Non-pigmented ciliary epithelial cell (primary cell): ENCODE measurements at places on chromosomes 5 and 9.

GRCh38 chr5:127439644-127440043, 77.8 kb upstream of the PRRC1 start:
- no peak for DNase-seq

GRCh38 chr5:5364932-5365331, 57.5 kb upstream of the ICE1 start:
- DNase-seq = no peak

GRCh38 chr5:2141254-2142000, 258.7 kb upstream of the IRX4 start:
- no peak for DNase-seq

DNA sequence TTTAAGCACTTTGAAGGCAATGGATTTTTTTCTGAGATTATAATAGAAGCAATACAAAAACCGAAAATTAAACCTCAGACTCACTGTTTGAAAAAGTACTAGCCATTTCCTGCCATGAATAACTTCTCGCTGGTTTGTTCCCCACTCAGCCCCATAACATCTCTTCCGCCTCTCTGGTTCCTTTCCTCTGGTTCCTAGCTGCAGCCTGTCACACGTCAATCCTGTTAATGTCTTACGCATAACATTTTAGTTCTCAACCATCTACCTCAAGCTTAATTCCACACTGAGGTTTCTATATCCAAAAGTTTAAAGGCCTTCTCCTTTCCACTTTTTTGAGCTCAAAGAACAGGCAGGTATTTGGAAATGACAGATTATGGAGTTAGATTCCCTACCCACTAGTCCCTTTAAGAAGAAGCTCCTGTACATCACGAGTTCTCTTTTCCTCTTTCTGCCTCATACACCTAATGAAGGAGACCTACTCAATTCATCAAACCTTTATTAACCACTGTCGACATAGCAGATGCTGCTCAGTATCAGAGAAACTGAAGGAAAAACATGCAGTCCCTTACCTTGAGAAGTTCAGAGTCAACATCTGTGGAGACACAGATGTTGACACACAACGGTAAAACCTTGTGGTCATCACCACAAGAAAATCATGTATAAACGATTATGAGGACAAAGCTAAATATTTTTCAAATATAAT, 243.0 kb upstream of the PTGER4 start:
- no peak for DNase-seq

DNA sequence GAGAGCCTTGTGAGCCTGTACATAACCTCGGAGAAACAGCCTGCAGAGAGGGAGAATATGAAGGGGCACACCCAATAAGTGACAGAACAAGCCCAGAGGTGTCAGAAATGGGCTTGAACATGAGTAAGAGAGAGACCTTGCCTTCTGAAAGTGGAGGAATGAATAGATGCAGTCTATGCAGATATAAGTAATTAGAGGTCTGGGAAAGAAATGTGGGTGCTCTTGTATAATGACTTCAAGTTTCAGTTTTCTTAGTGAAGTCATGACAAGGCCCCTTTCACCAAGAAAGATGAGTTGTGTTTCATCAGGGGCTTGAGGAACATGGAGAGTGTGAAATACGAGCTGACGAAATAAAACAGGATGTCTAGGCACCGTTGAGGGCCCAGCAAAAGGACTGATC, 15.1 kb downstream of the GRAMD2B start:
- no peak for DNase-seq
